ENCODE measurements at places on chromosomes 1 and 21.

DNA sequence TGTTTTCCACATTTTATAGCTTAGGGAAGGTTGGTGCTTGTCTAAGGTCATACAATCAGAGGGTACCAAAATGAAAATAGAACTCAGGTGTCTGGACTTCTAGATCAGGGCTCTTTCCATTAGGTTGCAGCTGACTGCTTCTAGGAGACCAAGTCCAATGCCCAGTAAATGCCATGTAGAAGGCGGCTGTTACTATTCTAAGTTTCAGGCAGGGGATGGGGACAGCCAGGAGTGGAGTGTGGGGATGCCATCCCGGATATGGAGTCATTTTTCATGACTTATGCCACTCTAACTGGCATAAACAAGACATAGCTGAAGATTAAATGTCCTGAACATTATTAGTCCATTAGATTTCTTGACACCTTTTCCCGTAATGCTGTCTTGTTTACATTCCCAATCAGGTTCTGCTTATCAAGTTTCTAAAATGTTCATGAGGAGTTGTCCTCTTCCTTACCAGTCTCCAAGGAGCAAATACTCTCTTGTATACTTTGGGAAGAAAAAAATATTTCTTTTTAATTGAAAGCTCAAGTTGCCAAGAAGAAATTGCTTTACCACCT is 31.5 kb downstream of the XCL1 start:
- no peak for DNase-seq

DNA sequence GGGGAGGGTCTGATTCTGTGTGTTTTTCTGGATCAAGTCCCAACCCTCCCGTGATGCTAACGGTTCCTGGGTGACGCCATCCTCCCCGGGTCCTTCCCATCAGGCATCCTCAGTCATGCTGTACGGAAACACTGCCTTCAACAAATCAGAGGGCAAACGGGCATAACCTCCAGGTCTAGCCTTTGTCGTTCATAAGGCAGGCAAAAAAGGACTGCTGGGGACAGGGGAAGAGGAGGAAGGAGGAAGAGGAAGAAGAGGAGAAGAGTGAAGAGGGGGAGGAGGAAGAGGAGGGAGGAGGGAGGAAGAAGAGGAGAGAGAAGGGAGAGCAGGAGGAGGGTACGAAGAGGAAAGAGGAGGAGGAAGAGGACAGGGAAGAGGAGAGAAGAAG is 84.4 kb downstream of the ITPKB start:
- DNase-seq = no peak

- DNase-seq = no peak
These were observed 191.2 kb upstream of the SGIP1 start for GRCh38 chr1:66342707-66343106.

- DNase-seq = no peak
These were observed 180.0 kb downstream of the TTLL7 start for GRCh38 chr1:83818916-83819315.

GRCh38 chr1:213887842-213888241 is 99.9 kb upstream of the PROX1 start:
- no peak for DNase-seq

DNA sequence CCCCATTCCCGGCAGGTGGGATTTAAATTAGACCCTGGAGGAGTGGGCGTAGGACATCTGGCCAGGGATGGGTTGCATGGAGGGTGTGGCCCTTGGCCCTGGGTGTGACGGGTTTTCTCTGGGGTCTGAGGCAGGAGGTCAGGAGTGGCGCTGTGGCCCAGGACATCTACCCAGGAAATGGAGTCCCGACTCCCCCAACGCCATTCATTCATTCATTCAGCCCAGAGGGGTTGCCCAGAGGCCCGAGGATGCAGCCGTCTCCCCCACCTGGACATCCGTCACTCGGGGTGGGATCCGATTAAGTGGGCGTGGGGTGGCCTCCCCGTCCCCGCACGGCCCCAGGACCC is 663 bp downstream of the ATP13A2 start:
- DNase-seq = no peak

DNA sequence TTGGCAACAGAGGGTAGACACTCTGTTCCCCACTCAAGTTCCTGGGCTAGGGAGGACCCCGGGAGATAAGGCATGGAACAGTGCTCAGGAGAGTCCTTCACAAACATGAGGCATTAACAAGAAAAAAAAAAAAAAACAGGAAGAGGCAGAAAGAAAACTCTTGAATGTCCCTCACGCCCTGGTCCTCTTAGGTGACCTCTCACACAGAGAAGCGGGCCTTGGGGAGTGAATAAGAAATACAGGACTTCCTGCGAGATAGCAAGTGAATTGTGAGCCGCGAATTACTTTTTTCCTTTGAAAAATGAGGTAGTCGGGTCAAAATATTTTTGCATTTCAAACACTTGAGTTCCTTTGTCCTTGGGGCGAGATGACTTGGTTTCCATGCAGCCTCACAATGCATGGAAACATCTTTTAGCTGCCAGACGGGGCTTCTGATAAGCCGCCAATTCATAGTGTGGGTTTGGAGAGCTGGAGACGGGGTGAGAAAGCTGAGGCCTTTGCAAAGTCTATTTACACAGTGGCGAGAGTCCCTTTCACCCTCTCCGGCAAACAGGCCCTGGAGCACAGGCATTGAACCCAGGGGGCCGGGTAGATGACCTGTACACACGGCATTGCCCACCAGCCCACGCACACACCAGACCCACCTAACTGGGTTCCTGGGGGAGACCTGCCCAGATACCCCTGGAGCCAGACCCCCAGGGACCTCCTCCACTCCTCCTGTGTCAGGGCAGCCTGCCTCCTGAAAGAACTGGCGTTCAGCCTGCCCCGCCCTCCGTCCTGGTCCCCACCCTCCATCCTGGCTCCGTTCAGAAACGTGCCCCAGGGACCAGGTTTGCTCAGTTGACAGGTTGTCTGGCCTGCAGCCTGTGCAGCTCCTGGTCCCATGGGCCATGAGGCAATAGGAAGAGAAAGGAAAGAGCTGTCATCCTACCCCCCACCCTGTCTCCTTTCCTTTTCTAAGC is 192.3 kb downstream of the PRDM16 start:
- DNase-seq = no peak

DNA sequence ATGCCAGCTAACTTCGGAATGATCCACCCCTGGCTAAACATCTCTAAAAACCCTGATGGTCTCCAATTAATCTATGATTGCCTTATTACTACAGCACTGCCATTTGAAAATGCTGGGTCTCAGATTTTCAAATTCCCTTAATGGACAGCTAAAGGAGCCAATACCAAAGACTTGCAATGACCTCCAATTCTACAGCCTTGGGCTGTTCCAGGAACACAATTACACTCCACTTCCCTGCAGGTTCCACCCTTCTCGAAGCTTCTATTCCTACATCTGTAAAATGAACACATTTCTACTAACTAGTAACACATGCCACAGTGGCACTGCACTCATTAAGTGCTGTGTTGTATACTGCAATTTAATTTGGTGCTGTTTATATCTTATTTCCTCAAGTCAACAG is 85.7 kb upstream of the AK4 start:
- DNase-seq = no peak

GRCh38 chr1:30728832-30729638 is 5.7 kb upstream of the MATN1 start:
- DNase-seq = no peak

DNA sequence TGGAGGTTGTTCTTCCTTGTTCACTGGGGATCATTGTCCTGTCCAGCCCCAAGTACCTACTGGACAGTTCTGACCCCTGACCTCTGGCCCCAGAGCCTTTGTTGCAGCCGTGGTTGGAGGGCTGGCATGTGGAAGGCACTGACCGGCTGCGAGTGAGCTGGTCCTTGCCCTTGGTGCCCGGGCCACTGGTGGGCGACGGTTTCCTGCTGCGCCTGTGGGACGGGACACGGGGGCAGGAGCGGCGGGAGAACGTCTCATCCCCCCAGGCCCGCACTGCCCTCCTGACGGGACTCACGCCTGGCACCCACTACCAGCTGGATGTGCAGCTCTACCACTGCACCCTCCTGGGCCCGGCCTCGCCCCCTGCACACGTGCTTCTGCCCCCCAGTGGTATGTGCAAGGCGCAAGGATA is 11.4 kb downstream of the TIE1 start:
- DNase-seq = no peak

DNA sequence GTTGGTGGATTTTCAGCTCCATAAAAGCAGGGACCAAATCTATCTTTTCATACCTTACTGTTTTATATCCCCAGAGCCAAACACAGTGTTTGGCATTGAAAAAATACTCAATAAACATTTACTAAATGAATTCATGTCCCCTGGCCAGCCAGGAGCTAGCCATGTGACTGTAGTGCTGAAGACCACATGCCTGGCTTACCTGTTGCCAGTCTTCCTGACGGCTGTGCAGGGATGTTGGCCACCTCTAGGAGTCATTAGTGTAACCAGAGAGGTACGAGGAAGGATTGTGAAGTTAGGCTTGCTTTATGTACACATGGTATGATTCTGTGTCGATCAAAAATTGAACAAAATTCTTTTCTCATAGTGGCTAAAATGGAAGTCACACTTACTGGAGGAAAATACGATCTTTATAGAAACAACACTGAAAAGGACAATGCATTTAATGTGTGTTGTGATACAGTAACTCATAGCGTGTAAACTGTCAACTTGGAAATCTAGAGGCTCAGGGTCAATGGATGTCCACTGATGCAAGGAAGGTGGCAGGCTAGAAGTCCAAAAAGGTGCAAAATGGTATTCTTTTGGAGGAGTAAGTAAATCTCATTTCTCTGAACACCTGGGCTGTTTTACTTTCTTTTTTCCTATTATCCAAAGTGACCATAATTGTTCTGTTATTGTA is 60.9 kb downstream of the FGGY start:
- DNase-seq = no peak

DNA sequence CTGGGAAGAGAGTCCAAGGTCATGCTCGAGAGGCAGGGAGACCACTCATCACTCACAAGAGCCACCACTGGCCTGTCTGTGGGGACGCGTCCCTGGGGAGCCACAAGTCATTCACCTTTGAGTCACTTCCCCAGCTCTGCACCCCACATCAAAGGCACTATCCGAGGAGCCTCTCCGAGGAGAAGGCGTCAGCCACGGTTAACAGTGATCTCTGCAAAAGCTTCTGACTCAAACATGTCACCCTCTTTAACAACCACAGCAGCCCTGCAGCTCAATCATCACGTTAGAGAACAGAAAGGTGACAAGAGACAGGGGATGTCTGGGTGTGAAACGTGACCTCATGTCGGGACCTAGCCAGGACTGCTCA is 9.0 kb downstream of the LRRC47 start:
- no peak for DNase-seq

- DNase-seq = no peak
These were observed 572 bp downstream of the CYB5RL start for GRCh38 chr1:54199151-54199764.

DNA sequence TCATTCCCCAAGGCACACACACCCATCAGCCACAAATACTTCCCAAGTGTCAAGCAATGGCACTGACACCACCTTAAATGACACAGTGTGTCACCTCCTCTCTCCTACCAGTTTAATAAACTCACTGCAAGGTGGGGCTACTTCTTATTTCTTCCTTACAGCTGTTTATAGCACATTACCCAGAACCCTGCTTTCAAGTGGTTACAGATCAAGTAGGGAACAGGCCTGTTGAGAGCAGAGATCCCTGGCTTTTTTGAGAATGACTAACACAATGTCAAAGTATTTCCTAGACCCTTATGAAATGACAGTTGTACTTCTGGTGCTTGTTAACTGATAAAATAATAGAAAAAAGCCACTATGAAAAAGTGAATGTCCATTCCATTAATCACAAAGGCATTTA is 19.8 kb downstream of the ZBTB17 start:
- DNase-seq = no peak

DNA sequence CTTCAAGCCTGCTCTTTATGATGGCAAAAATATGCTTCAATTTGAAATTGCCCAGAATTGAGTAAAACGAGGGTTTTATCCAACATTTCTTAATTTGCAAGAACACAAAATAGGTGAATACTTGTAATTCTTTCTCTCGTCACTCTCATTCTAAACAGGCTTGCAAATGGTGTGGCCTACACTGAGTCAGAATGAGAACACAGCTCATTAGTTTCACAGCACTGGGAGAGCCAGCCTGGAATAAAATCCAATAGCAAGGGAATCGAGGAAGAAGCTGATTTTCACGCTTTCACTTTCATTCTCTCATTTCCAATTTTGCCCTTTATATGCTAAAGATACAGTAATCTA is 537.5 kb downstream of the LTN1 start:
- DNase-seq = no peak

DNA sequence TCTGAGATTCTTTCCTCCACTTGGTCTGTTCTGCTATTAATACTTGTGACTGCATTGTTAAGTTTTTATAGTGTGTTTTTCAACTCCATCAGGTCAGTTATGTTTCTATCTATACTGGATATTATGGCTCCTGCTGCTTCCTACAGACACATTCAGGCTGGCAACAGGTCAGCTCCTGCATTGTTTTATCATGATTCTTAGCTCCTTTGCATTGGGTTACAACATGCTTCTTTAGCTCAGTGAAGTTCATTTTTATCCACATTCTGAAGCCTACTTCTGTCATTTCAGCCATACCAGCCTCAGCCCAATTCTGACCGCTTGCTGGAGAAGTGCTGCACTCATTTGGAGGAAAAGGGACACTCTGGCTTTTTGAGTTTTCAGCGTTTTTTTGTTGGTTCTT is 37.3 kb upstream of the F3 start:
- no peak for DNase-seq

DNA sequence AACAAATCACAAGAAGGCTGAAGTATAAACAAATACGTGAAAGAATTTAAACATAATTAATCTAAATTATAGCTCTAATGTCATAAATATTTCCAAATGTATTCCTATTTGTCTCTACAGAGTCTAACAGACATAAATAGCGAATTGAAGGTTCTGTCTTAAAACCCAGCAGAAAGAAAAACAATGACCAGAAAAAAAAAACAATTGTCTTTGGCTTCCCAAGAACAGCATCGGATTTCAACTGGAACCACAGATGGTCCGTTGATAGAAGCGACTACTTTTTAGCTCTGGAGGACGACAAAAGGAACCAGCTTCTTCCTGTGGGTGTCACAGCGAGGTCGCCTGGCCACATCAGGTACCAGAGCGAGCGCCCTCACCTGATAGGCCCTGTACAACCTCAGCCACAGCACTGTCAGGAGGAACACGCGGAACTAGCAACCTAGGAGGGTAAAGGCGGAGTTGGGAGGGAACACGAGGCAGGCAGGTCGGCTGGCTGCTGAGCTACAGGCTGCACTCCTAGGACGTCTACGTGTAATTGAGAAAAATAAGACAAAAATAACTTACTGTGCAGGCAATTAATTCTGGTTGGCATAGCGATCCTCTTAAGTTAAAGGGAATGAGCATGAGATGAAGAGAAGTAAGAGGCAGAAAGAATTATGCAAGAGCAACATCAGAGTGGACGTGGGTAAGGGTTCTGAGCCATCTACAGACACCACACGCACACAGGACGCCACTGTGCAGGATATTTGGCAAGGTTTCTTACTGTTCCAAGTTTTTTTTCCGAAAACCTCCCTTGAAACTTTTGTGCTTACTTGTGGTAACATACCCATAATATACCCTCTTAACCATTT is 16.7 kb upstream of the PRDM15 start:
- DNase-seq = peak; percentile 8

- no peak for DNase-seq
These were observed 19.8 kb downstream of the CCT8 start for GRCh38 chr21:29053656-29054055.

All from effector CD8-positive, alpha-beta T cell (primary cell).